ENCODE measurements at places on chromosomes 6 and 20.

DNA sequence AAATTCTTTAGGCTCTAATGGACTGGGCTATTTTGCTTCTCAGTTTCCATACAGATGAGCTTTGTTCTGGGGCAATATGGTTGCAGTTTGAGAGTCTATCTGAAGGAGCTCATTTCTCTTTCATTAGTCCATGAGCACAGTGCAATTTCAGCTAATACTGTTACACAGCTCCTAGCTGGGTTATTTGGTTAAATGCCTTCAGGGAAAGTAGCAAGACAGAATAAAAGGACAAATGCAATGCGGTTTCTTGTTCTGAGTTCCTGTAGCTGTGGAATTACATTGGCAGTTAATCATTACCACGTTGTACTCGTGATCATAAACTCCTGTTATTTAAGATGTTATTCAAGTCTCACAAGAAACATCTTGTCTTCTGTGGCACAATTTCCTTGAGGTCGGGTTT lies 127.7 kb downstream of the BFSP1 start:
- DNase-seq: no peak

- peak; percentile 92 for DNase-seq
Observed at GRCh38 chr20:31835977-31836852, 9.2 kb downstream of the FOXS1 start.

DNA sequence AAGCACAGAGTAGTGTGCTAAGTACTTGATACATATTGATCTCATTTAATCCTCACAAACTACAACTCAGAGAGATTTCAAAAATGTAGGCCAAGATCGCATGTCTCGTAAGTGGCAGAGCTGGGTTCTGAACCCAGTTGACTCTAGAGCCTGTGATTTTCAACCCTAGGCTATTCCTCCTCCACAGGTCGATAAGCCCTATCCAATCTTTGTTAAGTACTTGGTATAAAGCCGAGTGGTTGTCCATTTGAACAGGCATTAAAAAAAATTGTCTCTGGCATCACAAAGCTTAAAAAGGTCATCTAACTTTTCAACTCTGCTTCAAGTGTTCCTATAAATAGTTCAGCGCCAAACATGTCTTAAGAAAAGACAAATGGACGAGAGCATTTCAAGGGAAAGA lies 37.4 kb downstream of the LYRM4 start:
- no peak for DNase-seq

GRCh38 chr20:58228484-58229197 lies at the start of gene ANKRD60:
ANKRD60 (minus strand) TSS chr20:58228653; CDS start chr20:58228653, 0 bp downstream.
- no peak for DNase-seq

DNA sequence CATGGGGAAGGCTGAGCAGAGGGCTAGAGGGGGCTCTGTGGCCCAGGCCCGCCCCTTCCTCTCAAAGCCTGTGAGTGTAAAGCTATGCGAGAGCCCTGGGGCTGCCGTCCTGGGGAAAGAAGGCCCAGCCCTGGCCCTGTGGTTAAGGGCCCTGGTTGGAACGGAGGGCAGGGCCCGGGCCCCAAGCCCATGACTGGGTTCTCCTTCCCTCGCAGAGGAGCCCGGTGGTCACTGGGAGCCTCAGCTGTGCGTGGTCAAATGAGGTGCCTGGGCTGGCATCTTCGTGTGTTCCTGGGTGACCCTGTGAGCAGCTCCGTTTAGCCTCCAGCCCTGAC lies 56.0 kb downstream of the SMOC2 start:
- DNase-seq: no peak

GRCh38 chr20:41177636-41178035 lies 40.3 kb downstream of the PLCG1 start:
- DNase-seq: peak; percentile 95

DNA sequence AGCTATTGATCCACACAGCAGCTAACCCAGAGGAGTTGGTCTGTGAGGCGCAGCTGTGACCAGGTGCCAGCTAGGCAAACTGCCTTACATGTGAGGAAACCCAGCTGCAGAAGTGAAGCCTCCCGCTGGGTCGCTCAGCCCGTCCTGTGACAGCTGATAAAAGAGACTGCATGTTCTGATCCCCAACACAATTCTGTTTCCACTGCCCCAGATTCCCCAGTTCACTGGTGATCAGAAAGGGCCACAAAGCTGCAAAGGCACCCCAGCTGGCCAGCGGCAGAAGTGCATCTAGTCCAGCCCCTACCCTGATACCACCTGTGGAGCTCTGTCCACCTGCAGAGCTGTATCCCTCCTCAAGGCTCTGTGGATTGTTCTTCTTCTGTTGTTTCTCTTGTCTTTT lies 64.5 kb downstream of the CTNNBL1 start:
- no peak for DNase-seq

DNA sequence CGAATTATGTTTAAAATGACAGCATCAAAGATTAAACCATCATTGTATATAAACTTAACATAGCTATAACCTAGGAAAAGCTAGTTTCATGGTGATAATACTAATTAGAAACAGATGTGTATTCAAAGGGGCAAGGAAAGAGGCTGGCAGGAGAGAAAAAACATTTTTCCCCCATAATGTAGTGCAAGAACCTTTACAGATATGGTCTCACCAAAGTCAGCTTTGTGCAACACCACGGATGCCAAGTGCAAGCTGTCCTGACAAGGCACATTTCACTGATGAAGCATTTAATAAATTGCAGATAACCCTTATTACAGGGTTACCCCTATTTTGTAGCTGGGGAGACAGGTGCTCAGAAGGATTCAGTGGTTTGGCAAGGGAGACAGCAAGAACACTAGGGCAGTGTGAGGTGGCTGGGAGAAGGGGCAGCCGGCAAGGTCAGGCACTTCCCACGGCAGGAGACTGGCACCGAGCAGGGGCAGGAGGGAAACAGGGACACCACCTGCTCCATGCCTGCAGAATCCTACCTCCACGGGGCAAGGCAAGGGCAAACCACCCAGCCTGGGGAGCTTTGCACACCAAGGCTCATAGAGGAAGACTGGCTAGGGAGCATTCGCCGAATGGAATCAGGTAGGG lies 6.5 kb downstream of the RPS6KA2 start:
- no peak for DNase-seq

DNA sequence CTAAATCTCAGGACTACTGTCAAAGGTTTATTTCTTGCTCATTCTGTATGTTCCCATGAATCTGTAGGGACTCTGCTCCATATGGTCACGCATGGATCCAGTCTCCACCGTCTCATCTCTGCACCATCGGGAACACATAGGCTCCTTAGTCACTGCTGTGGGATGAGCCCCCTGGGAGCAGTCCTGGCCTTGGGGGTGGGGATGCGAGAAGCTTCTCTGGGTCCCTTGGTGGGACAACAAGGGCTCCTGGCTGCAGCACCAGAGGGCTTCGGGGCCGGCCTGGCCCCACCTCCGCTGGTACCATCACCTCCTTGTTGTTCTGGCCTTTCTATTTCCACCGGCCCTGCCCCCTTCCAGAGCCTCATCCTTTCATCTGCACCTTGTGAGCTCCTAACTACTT lies 148.4 kb downstream of the CDH4 start:
- DNase-seq: no peak

GRCh38 chr20:1897965-1898464 lies 2.8 kb downstream of the SIRPA start:
- DNase-seq: no peak

GRCh38 chr20:53019464-53019863 lies 47.3 kb downstream of the TSHZ2 start:
- no peak for DNase-seq
